ENCODE measurements at places on chromosomes 3 and 15.
A peak's percentile ranks its signal among the peaks of the same experiment; 100 is the strongest.

GRCh38 chr3:71504250-71505036, 79.1 kb downstream of the FOXP1 start:
- no peak for DNase-seq

DNA sequence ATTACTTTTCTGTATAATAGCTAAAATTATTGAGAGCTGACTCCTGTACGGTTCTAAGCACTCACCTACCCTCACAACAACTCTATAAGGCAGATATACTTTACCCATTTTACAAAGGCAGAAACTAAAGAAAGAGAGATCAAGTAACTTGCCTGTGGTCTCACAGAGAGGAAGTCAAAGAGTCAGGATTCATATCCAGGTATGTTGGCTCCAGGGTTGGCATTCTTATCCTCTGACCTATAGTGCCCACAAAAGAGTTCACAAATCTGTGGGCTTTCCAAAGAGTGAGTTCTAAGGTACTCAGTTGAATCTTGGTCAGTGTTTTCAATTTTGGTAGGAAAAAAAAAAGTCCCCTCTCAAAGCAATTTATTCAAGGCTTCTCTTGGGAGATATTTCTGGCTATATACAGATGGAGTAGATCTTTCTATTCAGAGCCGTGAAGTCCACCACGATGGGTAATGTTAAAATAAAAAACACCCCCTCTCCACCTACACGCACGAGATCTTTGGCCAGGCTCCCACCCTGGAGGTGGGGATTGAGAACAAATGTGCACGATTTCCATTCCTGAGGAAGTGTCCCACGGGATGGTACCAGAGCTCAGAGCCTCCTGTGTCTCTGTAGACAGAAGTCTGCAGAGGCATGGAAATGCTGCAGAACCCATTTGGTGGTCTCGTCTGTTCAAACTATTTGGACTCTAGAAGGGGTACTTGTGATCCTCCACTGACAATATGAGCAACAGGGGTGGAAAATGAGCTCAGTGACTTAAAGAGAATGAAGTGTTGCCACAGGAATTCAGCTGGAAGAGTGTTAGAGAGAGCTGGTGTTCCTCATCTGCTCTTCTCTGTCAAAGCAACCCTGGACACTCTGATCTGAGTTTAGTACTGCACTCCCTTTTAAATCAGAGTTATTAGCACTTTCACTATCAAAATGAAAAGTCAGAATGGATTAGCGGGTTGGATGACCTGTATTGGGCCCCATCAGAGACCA, 212.1 kb upstream of the EIF1B start:
- no peak for DNase-seq

GRCh38 chr15:68383161-68384074, 48.5 kb downstream of the ITGA11 start:
- DNase-seq = peak; percentile 58

DNA sequence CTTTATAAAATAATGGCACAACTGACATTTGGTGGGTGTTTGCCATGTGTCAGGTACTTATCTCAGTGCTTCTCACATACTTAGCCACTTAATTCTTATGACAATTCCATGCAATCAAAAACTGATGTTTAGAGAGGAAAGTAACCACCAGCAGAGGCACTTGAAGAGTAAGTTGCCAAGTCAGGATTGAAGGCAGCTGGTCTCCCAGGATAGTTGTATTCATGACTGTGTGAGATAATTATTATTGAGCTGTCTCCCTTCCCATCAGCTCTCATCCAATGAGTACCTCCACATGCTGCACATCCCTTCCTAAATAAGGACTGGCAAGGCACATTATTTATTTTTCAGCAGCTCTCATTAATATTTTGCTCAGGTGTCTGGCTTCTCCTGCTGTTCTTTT, 4.8 kb downstream of the VEPH1 start:
- DNase-seq = no peak

GRCh38 chr15:29270169-29270955, 740 bp upstream of the NSMCE3 start:
- peak; percentile 72 for DNase-seq

DNA sequence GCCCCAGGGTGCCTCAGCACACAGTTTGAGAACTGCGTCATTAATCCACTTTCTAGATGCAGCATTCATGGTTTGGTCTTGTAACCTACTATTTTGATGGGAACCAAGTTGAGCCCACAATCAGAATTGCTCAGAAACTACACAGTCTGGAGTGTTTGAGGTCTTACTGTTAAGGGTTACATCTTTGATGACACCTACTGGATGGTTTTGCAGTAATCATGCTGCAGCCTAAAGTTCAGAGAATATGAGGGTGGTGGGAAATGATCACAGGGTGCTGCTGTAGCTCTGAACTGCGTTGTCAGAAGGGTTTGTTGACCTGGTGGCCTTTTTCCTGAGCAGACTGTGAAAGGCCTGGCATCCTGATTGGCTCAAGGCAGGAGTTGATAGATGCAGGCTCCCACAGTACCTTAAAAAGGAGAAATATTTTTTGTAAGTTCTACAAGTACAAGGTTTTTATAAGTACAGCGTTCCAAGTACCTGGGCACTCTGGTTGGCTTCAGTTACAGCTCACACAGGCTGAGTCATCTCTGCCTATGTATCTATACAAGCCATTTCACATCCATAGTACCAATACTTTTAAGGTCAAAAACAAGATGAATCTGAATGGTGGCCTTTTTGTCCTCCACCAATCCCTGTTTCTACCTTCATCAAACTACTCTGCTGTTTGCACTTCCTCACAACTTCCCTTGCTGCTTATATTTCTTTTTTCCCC, 60.5 kb upstream of the ACKR4 start:
- no peak for DNase-seq

GRCh38 chr15:89781055-89781454, 4.9 kb downstream of the MESP2 start:
- peak; percentile 19 for DNase-seq

GRCh38 chr3:195698325-195698646, 22.5 kb upstream of the MUC20 start:
- no peak for DNase-seq

DNA sequence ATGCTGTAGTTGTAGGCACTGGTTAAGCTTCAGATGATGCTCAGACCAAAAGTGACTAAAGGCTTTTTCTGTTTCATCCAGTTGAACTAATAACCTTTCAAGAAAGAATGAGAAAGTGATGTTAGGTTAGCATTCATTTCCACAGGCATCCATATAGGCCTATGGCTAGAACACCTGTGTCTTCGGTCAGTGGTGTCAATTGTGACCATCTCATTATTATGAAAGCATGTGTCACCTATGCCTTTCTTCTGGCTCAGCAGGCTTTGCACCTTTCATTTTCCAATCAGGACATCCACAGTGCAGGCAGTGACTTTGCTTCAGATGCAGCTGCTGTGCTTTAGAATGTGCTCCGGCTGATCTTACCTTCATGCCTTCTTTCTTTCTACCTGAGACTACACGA, 57.9 kb downstream of the B3GNT5 start:
- no peak for DNase-seq

- no peak for DNase-seq
These were observed 353.6 kb downstream of the CLSTN2 start for GRCh38 chr3:140288595-140288994.

GRCh38 chr3:149726716-149727407, 25.4 kb downstream of the COMMD2 start:
- DNase-seq = no peak

GRCh38 chr15:90539789-90540188, 10.1 kb downstream of the CRTC3 start:
- DNase-seq = peak; percentile 66

GRCh38 chr3:123767009-123767372, 117.1 kb downstream of the MYLK start:
- no peak for DNase-seq

- no peak for DNase-seq
These were observed 136.7 kb downstream of the SMAD6 start for GRCh38 chr15:66838671-66839239.

DNA sequence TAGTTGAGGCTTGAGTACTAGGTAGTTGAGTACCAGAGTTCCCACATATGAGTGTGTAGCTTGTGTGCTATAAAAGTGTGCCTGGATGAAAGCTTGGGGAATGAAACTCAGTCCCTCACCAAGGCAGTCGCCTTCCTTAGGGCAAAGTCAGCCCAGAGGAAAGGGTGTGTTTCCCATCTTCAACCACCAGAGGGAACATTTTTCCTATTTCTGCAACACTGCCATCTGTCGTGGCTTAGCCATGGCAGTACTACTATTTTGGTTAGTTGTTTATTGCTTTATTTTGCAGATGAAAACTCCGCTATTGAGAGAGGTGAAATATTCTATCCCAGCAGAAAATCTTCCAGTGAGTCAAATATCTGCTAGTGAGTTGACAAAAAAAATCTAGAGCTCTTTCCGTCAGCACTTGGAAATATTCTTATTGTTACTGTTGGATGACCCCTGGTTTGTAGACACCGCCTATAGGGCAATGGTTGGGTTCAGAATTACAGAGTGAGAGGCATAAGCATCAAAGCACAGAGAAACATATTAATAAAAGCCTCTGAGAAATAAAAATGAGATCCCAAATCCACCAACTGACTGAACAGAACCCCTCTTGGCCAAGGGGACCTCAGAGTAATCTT, 239.9 kb downstream of the CPNE4 start:
- DNase-seq = peak; percentile 34

DNA sequence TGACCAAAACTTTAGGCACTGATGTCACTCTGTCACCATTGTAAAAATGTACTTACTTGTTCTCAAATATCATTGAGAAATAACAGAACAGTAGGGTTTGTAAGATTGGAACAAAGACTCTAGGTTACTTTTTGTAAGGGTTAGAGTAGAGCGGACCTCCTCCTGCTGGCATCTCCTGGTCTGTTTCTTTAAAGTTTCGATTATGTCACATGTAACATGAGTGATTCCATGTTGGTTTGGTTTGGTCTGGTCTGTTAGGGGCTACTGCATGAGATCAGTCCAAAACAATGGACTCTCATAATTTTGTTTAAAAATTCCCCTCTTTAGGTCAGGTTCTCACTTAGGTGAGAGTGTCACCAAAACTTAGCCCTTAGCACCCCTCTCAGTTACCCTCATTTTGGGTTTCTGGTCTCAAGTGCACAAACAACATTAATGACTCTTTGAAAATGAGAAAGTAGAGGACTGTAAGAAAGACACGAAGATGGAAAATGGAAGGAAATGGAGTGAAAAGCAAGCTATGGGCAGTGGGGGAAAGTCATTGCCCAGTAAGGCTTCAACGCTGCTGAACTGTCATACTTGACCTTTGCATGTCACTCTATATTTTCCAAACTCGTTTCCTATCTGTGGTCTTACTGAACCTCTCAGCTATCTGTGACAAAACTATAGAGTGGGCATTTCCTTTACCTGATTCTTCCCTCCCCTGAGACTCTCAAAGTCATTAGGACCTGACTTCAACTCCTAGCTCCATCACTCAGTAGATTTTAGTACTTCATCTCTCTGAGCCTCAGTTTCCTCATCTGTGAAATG, 52.7 kb downstream of the LDHAL6B start:
- no peak for DNase-seq

DNA sequence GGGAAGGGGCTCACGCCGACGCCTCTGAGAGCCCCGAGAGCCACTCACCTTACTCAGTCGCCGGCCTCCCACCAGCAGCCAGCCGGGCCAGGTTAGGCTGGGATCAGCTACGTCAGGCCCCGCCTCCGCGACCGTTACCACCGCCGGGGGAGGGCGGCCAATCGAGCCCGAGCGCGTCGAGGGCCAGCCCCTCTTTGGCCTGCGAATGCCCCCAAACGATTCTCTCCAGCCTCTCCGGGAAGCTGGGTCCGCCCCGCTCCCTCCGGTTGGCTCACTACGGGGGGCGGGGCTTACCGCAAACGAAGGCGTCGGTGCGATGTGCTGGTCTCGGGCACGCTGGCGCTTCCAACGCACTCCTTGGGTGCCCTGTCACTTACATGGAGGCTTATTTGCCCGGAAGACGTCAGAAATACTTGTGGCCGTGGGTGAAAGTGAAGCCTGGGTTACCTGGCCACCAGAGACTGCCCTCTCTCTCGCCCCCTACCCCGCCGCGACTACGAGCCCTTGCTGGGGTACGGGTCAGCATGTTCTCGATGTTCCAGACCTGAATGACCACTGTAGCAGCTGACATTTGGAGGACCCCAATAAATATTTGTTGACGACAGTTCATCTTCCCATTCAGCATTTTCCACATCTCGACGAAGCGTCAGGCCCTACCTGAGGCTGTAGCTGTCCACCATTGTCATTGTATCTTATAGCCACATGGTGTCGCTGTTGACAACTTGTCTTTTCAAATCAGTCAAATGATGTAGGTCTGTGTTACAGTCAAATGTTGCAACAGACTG, at the start of gene CEP70:
TSS of gene CEP70 (minus strand) at position 111 of the 785 bp plus-strand sequence. CDS start 21,333 bp downstream, outside the sequence.
- DNase-seq = peak; percentile 94

DNA sequence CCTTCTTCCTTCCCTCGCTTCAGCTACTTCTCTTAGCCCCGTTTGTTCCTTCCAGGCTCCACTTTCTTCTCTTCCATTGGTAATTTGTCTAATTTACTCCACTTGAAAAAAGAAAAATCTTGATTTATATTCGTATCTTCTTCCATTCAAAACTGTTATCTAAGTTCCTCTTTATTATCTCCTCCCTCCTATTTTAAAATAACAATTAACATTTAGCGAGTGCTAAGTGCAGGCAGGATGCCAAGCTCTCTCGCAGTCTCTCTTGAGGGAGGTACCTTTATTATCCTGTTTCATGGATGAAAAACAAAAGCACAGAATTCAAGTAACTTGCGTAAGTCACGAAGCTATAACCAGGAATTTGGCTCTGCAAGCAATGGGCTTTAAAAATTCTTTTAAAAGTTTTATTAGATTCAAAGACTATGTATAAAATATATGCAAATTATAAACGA, 418.9 kb upstream of the NAALADL2 start:
- DNase-seq = no peak

DNA sequence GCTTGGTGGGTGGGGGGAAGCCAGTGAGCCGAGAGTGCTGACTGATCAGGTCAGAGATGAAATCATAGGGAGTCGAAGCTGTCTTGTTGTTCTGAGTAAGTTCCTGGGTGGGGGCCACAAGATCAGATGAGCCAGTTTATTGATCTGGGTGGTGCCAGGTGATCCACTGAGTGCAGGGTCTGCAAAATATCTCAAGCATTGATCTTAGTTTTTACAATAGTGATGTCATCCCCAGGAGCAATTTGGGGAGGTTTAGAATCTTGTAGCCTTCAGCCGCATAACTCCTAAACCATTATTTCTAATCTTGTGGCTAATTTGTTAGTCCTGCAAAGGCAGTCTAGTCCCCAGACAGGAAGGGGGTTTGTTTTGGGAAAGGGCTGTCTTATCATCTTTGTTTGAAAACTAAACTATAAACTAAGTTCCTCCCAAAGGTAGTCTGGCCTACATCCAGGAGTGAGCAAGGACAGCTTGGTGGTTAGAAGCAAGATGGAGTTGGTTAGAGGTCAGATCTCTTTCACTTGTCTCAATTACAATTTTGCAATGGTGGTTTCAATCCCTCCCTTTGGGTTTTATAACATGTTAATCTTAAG, 18.7 kb upstream of the MTMR14 start:
- DNase-seq = no peak

GRCh38 chr3:127825756-127826155, 3.4 kb upstream of the MGLL start:
- DNase-seq = no peak
